ENCODE measurements at places on chromosomes 13 and 19. TPM values are rescaled to one million over a fixed set of nuclear protein-coding genes. Genes with fewer than 3 reads are reported as not detected.

GRCh38 chr19:49472936-49473335, 1.1 kb upstream of the FLT3LG start:
- no peak overlapping the region for H3K4me3 ChIP-seq
- H3K27ac ChIP-seq: no peak overlapping the region
- H3K4me1 ChIP-seq: no peaks in the 10 kb centered on the region
- H3K27me3 ChIP-seq: no peaks in the 10 kb centered on the region
- no peaks in the 10 kb centered on the region for H3K36me3 ChIP-seq
- DNase-seq: no peak

DNA sequence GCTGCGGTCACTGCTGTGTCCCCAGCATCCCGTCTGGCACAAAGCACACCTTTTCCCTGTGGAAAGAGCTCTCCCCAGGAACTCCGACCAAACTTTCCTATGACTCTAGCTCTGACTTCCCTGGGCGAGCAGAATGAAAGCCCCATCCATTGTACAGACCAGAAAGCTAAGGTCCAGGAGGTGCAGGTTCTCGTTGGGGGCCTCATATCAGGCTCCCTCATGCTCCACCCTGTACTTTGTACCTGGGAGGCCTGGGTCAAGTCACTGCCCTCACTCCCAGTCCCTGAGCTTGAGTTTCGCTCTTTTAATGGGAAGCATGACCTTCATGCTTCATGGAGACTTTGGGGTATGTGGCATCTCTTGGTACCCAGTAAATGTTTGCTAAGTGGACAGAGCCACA, 18.4 kb downstream of the CYTH2 start:
- H3K4me3 ChIP-seq: no peak overlapping the region
- no peaks in the 10 kb centered on the region for H3K27me3 ChIP-seq
- H3K36me3 ChIP-seq: no peaks in the 10 kb centered on the region
- DNase-seq: no peak
- H3K4me1 ChIP-seq: peaks cover 16% of the 10 kb centered on the region
- H3K27ac ChIP-seq: no peak overlapping the region

GRCh38 chr19:5050067-5050656, 81.2 kb downstream of the KDM4B start:
- no peak for DNase-seq
- H3K27me3 ChIP-seq: no peaks in the 10 kb centered on the region
- no peak overlapping the region for H3K4me3 ChIP-seq
- peaks cover 4% of the 10 kb centered on the region for H3K4me1 ChIP-seq
- 0 out of 2 replicates have a peak, but pooled peaks cover 3% of the 10 kb centered on the region for H3K36me3 ChIP-seq
- no peak overlapping the region for H3K27ac ChIP-seq

- H3K27me3 ChIP-seq: no peaks in the 10 kb centered on the region
- H3K36me3 ChIP-seq: no peaks in the 10 kb centered on the region
- no peak for DNase-seq
Measured at GRCh38 chr13:49454388-49455006, 10.4 kb downstream of the SETDB2 start.

DNA sequence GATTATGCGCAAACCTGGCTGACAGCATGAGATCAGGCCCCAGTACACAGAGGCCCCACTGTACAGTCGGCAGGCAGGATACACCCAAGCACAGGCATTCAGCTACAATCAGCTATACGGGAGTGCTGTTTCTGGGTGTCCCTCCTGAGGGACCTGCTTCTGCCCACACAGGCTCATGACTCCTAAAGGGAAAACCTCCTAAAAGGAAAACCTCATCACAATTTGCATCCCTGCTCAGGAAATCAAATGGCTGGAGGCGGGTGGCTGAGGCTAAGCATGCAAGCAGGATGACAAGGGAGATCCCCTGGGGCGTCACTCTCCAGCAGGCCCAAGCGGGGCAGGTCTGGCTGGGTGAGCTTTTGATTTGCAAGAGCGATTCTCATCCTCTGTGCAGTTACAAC, 99.8 kb downstream of the CRYL1 start:
- H3K27me3 ChIP-seq: no peaks in the 10 kb centered on the region
- peaks cover 3% of the 10 kb centered on the region for H3K4me1 ChIP-seq
- no peaks in the 10 kb centered on the region for H3K36me3 ChIP-seq
- H3K4me3 ChIP-seq: no peak overlapping the region
- DNase-seq: no peak

DNA sequence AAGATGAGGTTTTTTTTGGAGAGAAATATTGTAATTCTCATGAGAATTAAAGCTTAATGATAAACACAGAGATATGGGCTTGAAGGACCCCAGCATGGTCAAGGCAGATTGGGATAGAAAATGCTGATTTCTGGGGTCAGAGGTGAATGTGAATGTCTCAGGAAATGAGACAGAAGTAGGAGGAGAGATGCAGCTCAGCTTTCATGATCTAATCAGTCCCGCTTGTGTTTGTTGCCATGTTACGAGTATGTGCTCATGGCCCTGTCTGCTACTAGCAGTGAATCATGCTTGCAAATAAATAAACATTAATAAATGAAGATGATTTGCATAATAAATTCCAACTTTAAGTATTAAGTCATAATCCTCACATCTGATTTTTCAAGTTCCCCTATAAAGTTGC, 23.0 kb upstream of the NDFIP2 start:
- H3K27me3 ChIP-seq: no peaks in the 10 kb centered on the region
- H3K36me3 ChIP-seq: no peaks in the 10 kb centered on the region
- H3K4me3 ChIP-seq: no peak overlapping the region
- no peaks in the 10 kb centered on the region for H3K4me1 ChIP-seq
- DNase-seq: no peak

Gene OSCAR
- 1.1 TPM for polyA plus RNA-seq

Gene ANKRD24
- 15.1 TPM for polyA plus RNA-seq

Gene NXNL1
- polyA plus RNA-seq: not detected
